ENCODE measurements at places on chromosomes 12 and 14.

DNA sequence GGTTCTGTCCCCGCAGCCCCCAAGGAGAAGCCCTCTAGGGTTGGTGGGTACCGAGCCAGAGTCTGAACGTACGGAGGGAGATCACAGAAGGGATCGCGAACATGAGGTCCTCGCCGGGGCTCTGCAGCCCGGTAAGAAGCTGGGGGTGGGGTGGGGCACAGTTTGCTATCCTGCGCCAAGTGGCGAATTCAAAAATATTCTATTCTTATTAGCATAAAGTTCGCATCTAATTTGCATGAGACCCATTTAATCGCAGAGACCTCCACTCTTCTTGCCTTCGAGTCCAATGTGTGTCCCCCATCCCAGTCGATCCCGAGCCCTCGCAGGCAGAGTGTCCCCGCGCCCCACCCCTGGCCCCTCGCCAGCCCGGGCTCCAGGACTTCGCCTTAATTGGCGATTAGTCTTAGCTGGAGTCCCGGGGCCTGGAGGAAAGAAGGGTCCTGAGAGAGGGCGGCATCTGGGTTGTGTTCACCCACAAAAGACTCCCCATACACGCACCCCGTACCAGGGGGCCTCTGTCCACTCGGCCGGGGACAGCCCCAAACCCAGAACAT is 604 bp upstream of the ARHGEF25 start:
- no peak for DNase-seq

DNA sequence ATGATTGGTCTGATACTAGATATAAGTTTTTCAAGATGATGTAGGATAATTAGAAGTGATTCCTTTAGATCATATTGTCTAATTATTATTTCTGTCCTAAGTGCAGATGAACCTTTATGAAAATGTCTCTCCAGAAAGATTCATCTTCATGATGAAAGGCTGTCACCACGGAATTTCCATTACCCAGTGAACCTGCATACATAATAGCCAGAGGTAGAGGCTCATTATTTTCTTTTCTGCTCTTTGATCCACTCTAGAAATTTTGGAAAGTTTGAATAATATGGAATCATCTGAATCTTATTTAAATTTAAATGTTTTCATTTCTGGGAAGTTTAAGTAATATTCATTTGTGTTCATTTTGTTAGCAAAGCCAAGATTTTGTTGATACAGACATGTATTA is 137.1 kb upstream of the ATP2B1 start:
- no peak for DNase-seq

GRCh38 chr14:75315144-75315543 is 36.5 kb downstream of the FOS start:
- no peak for DNase-seq

GRCh38 chr12:93569301-93569655 is 3.2 kb upstream of the SOCS2 start:
- DNase-seq: no peak

- DNase-seq: no peak
Observed at GRCh38 chr12:45464699-45465098, 248.8 kb downstream of the ANO6 start.

DNA sequence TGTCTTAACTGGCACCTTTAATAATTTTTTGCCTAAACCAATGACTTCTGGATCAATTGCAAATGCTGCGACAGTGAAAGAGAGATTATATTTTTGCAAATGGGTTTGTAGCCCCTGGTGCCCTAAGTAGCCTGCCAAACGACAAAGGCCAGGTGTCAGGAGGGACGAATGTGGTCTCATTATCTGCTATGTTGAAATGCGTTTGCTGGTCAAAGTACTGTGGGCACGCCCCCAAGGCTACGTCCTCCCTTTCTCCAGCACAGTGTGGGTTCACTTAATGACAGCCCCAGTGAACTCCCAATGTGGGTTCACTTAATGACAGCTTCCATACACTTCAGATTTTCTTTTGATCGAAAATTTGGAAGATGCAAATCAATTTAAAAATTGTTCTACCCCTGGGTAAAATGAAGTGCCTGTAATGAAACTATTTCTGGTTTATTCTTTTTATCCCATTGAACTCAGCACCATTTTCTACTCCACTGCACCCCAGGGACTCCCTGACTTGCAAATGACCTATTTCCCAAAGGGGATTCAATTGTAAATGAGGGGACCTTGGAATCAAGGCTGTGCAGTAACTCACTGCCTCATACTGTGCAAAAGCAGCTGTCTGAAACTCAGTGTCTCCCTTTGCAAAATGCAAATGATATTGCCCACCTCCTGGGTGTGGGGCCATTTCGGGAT is 1.4 kb downstream of the SERPINA11 start:
- no peak for DNase-seq

- no peak for DNase-seq
Observed at GRCh38 chr12:12017135-12017581, 53.6 kb upstream of the BCL2L14 start.

- no peak for DNase-seq
Observed at GRCh38 chr12:107066691-107067090, 26.7 kb downstream of the CRY1 start.

DNA sequence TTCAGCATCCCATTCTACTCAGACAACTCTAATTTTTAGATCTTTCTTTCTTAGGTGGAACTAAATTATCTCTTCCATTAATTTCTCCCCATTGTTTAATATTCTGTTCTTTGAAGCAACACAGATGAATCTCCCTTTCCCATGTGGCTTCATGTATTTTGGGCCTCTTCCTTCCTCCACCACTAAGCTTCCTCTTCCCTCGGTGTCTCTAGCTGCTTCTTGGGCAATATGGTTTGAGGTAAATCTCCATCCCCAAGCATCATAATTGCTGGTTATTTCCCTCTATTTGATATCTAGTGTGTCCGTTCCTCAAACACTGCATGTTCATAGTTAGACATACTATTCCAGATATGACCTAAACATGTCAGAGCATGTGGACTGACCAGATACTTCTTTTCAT is 119.2 kb downstream of the PELI2 start:
- no peak for DNase-seq

DNA sequence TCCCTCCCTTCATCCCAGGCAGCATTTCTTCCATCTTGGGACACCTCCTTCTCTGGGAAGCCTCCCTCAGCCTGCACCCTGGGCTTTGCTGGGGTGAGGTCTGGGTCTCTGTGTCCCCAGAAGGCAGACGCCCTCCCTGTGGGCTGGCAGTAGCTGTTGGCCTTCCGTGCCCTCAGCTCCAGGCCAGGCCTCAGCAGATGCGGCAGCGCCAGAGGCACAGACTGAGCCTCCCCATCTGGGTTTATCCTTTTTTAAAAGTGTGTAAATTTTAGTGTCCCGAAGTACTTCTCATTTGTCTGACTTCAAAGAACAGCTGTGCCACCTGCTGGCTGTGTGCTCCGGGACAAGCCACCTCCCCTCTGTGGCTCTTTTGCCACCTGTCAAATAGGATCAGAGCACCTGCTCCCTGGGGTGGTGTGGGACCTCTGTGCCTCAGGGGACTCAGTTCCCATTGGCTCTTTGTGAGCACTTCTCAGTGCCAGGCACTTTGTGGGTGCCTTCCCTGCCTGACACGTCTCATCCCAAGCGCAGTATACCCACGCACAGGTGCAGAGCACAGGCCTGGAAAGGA is 11.1 kb downstream of the EXOC3L4 start:
- no peak for DNase-seq

- no peak for DNase-seq
Observed at GRCh38 chr14:94124582-94125377, 4.6 kb downstream of the IFI27L2 start.

DNA sequence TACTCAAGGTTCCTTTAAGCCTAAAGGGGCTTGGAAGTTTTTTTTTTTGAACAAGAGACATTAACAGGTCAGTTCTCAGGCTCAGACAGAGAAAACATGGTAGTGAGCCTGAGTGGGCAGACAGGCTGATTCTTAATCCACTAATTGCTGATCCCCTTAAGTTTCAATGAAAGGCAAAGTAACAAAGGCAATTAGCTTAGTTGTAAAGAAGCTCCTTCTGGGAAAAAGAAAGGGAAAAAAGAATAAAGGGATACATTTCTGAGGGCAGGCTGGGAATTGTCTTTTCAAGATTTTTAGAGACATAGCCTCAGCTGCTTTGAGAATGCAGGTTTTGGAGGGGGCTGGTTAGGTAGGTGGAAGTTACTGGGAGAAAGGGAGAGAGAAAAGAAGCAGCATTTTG is 133.8 kb downstream of the CFAP54 start:
- no peak for DNase-seq

DNA sequence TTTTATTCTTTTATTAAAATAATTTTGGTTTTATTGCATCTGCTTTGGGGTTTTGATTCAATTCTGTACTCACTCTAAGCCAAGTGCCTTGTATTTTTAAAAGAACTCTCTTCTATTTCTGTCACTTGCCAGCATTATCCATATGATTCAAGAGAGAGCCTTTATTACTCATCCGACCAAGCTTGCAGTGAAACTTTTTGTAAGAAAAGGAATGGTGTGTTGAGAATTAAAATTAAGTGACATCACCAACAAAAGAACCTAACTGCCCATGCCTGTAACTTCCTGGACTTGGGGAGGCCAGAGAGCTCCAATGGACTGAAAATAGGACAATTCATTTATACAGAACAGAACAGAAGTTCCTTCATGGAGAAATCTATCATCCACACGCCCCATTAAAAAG is 52.1 kb downstream of the GALNT4 start:
- no peak for DNase-seq

GRCh38 chr12:78888568-78888967 is 24.0 kb downstream of the SYT1 start:
- DNase-seq: no peak

DNA sequence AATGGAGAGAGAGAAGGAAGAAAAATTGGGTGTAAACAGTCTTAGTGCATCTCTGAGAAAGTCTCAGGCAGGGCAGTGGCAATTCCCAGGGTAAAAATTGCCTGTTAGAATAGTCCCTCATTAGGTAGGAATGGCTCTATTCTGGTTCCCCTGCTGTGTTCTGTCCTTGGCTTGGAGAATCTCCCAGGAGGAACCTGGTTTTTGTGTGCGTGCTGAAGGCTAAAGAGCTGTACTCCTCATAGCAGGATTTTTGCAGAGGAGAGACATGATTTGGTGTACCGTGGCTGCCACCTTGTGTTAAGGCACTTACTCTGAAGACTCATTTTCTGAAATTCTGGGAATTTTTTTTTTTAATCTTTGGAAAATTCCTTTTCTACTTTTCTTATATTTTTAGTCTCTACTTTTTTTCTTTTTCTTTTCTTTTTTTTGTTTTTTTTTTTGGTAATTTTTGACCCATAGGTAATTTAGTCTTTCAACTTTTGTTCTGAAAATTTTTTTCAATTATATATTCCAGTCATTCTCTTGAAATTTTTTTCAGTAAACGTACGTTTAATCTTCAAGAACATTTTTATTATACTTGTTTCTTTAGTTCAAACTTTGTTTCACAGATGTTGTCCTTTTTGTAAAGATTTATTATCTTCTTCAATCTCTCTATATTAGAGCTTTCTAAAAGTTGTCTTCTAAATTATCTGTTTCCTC is 63.8 kb downstream of the FBXO33 start:
- no peak for DNase-seq

GRCh38 chr12:120381752-120382419 is 12.9 kb upstream of the MSI1 start:
- DNase-seq: no peak

GRCh38 chr12:127145929-127146789 is 1120.8 kb upstream of the TMEM132C start:
- peak; percentile 53 for DNase-seq

DNA sequence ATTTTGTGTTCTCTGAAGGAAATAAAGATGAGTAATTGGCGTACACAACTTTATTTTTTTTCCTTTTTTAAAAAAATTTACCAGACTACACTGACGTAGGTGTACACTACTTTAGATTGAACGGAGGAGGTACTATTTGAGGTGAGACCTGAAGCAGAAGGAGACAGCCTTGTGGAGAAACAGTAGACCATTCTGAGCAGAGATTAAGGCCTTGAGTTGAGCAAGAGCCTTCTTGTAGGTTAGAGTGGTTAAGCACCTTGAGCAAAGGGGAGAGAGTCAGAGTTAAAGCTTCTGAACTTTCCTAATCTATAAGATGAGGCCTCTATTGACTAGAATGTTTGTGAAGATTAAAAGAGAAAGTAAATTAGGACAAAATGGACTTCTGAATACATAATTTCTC is 2.5 kb downstream of the LEMD3 start:
- DNase-seq: no peak
